ENCODE measurements at places on chromosomes 5 and 9.

DNA sequence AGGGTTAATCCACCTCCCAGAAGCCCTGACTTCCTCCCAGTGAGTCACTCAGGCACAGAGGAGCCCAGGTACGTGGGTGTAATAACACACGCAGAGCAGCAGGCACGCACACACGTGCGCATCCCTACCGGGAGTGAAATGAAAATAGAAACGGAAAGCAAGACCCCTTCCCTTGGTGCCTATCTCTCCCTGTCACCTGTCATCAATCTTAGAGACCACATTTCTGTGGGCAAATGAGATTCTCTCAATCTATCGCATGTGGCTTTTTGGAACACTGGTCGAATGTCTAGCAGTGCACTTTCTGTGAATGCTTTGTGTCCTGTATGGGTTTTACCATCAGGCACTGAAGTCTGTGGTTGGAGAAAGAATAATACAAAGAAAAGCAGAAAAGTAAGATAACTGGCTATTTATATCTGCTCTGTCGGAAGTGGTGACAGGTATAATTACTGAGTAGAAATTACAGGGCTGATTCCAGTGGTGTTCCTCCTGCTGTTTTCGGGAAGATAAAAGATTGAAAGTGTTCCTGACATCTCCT is 137.7 kb upstream of the GRIA1 start:
- no peak for DNase-seq

GRCh38 chr5:141780240-141780951 is 97.8 kb downstream of the PCDH1 start:
- no peak for DNase-seq

- no peak for DNase-seq
These were observed 94.6 kb downstream of the KDM4C start for GRCh38 chr9:6852243-6852963.

GRCh38 chr9:38332625-38333024 is 59.9 kb upstream of the ALDH1B1 start:
- no peak for DNase-seq

- DNase-seq: no peak
These were observed 13.3 kb downstream of the CNOT8 start for GRCh38 chr5:154871734-154872133.

- DNase-seq: no peak
These were observed 89.3 kb upstream of the TNC start for GRCh38 chr9:115207003-115207836.

GRCh38 chr5:29790281-29790680 is 1403.2 kb upstream of the CDH6 start:
- DNase-seq: no peak

GRCh38 chr5:43312699-43313034 is 545 bp downstream of the HMGCS1 start:
- no peak for DNase-seq

DNA sequence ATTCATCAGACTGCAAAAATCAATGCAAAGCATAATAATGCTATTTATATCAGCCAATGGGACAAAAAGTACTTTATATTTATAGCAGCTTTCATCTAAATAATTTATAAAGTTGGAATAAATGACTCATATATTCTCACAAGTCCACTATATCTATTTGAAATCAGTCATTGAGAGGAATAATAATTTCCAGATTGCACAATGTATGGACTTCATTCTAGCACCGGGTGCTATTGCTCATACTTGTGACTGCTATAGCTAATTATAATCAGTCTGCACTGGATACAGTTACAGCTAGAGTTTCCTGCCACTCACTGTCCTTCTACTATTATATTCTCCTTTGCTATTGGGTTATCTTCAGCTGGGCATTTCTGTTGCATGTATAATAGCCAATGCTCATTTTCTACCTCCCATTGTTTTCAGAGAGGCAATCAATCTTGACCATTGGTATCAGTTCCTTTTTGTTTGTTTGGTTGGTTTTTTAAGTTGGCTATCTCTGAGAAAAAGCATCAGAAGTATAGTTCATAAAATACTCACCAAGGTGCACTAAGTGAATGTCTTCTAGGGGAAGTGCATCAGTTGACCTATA is 1.9 kb downstream of the CDH18 start:
- no peak for DNase-seq

DNA sequence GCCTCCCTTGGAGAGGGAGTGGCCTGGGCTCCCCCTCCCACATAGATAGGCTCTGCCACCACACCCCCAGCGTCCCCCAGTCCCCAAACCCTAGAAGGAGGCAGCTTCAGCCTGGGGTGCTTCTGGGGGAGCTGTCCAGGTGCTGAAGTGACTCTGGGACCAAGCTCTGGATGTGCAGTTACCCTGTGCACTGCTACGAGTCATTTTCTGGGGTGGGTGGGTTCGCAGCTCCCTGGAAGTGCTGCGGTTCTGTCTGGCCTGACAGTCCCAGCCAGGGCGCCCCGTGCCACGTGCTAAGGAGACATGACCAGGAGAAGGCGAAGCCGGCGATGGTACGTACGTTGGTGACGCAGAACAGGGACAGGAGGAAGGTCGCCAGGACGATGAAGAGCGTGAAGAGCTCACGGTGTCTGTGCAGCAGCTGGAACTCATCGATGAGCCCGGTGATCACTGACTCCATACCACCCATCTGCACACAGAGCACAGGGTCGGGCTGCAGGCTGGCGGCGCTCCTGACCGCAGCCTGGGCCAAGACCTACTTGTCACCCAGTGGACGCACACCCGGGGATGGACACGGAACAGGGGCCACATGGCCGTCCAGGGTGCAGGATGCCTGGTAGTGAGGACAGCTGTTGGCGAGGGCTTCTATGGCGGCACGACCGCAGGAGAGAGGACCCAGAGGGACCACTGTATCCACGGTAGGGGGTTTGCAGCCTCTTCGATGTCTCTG is 35.7 kb downstream of the SLC6A3 start:
- peak; percentile 51 for DNase-seq

GRCh38 chr9:68738358-68738757 is 33.3 kb downstream of the PIP5K1B start:
- DNase-seq: no peak

DNA sequence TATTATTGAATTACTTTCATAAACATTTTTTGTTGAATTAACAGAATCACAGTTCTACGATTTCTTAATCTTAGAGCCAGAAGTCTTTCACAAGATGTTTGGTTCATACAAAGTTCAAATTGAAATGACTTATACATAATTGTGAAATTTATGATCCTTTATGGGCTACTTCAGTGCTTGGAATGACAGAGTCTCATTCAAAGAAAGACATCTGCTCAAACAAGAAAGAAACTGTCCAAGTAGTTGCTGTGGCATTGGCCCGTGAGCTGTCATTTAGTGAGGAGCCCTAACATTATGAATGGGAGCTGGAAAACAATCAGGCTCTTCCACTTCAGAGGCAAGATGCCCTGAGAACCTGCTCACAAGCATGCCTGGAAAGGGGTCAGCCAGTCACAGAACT is 63.4 kb downstream of the AUH start:
- DNase-seq: no peak

GRCh38 chr9:123586275-123586674 is 230.3 kb downstream of the CRB2 start:
- DNase-seq: no peak

GRCh38 chr5:171904886-171905285 is 101.6 kb downstream of the FBXW11 start:
- DNase-seq: no peak

DNA sequence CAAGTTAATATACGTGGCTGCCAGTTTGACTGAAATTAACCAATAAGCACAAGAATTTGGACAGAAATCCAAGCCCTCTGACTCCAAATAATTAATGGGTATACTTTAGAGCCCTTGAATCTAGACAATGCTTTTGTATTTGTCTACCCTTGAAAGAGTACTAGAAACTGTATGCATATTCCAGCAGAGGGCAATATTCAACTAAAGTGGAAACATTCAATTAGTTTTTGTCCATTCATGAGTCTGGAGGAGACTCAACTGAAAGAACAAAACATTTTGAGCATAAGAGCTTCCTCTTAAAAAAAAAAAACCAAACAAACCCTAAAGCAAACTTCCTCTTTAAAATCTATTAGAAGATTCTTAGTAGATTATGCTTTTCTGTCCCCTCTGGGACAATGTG is 157.8 kb downstream of the ARHGEF28 start:
- no peak for DNase-seq

GRCh38 chr5:87340716-87341115 is 72.0 kb downstream of the CCNH start:
- DNase-seq: no peak

GRCh38 chr9:136684339-136684738 is 2.9 kb downstream of the AGPAT2 start:
- DNase-seq: no peak

GRCh38 chr5:43036856-43037635 is 3.1 kb downstream of the ANXA2R start:
- DNase-seq: no peak

GRCh38 chr9:99130069-99130468 is 25.2 kb downstream of the TGFBR1 start:
- DNase-seq: no peak

GRCh38 chr5:146726020-146726419 is 152.5 kb downstream of the PPP2R2B start:
- no peak for DNase-seq

GRCh38 chr9:135667463-135668001 is 4.4 kb downstream of the LCN9 start:
- no peak for DNase-seq

- peak; percentile 1 for DNase-seq
These were observed 15.2 kb upstream of the TERT start for GRCh38 chr5:1310118-1310517.

DNA sequence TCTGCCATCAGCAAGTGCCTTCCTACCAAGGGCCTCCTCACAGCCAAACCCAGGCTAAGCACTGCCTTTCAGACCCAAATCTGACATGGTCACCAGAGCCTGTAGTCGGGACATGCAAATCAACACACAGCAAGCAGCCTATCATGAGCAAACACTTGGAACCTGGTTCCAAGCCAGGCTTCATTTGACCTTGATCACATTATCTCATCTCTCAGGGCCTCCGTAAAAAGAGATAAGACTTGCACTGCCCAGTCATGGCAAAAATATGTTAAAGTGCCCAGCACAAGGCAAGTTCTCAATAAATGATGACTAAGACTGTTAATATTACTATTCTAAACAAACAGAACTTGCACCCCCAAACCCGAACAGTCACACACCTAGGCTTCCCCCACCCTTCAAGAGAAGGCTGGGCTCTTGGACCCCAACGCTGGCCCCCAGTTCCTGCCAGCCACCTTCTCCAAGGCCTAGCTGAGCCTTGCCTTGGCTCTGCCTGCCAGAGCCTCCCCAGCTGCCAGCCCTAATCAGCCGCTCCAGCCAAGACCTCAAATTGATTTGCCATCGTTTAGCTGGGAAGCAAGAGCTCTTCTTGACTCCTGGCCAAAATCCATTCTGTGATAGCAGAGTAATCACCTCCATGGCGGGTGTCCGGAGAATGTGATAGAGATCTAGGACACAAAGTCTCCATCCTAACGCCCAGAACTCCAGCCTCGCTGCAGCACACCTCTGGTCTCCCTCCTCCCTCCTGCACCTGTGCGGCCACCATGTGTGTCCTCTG is 18.7 kb downstream of the CPLX2 start:
- peak; percentile 28 for DNase-seq

- DNase-seq: no peak
These were observed 96.4 kb upstream of the EDIL3 start for GRCh38 chr5:84480873-84481637.

GRCh38 chr5:6396836-6397535 is 18.6 kb upstream of the MED10 start:
- no peak for DNase-seq

DNA sequence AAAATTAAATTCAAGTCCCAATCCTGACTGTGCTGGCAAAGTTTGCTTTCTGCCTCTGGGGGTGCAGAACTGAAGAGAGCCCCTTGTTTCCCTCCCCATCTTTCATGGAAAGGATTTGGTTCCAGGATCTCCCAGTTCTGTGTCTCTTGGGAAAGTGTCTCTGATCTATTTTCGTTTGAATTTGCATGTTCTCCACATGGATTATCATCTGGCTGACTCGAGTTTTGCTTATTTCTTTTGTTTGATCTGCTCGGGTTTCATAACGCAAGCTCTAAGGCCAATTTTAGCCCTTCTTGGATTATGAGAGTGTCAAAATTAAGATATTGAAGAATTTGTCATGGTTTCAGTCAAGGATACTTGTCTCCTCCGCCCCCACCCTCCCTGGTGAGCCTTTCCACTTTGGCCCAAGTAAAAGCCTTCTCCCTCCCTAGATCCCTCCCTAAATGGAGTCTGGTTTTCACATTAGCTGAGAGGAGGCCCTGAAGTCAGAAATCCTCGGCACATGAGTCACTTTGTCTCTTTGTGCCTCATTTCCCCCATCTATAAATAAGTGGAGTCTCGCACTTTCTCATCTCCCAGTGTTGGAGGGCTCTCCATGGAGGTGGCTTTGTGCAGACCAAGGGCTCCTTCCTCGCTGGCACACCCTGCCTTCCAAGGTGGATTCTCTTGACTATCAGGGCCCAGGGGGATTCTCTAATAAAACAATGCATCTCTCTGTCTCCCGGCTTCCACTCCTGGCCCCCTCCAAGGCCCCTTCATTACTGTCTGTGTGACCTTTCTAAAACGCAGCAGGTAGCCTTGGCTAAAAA is 17.3 kb downstream of the ADRB2 start:
- DNase-seq: no peak

GRCh38 chr9:16833296-16833835 is 37.1 kb downstream of the BNC2 start:
- no peak for DNase-seq

DNA sequence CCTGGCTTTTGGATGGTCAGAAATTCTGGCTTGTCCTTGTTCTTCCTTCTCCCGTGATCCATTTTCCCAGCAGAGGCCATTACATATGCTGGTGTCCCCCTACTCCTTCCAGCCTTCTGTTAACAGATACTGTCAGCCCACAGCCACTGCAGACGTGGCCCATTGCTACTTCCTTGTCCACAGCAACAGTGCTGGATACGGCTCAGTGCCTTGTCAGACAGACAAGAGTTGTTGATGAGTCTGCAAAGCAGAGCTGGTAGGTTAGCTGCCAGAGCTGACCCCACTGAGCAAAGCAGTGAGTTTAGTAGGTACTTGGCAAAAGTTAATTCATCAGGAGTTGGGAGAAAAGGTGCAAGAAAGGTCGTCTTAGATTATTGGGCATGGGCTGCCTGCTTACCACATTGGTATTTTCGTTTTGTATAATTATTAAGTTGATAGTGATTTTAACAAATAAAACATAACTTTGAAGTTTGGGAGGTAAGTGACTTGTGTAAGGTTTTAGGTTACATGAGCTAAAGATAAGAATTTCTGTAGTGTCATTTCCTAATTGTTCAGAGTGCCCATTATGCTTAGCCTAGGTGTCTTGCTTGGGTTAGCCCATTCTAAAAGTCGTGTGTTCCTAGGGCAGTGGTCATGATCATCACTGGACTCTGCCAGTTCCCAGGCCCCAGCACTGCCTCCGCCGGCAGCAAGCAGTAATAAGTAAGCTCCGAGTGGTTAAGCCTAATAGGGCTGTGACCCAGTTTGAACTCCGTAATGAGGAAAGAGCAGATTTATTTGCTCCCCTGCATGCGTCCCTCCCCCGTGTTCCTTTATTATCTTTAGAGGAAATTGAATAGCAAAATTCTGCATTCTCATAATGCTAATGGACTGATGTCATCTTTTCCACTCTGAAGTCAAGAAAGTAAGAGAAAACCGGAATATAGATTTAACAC is 292.0 kb downstream of the FANCC start:
- peak; percentile 87 for DNase-seq

- peak; percentile 44 for DNase-seq
These were observed 286.2 kb downstream of the ACTL7B start for GRCh38 chr9:108569624-108570023.

GRCh38 chr5:78597068-78597973 is 51.3 kb downstream of the LHFPL2 start:
- no peak for DNase-seq

GRCh38 chr5:10479154-10479721 is 37.6 kb downstream of the ROPN1L start:
- no peak for DNase-seq
